Peyer's patch (tissue), 4 donors: ENCODE measurements at places on chromosomes 1 and 21. TPM values are rescaled to one million over a fixed set of nuclear protein-coding genes. Genes with fewer than 3 reads are reported as not detected.
A peak's percentile ranks its signal among the peaks of the same experiment; 100 is the strongest.

DNA sequence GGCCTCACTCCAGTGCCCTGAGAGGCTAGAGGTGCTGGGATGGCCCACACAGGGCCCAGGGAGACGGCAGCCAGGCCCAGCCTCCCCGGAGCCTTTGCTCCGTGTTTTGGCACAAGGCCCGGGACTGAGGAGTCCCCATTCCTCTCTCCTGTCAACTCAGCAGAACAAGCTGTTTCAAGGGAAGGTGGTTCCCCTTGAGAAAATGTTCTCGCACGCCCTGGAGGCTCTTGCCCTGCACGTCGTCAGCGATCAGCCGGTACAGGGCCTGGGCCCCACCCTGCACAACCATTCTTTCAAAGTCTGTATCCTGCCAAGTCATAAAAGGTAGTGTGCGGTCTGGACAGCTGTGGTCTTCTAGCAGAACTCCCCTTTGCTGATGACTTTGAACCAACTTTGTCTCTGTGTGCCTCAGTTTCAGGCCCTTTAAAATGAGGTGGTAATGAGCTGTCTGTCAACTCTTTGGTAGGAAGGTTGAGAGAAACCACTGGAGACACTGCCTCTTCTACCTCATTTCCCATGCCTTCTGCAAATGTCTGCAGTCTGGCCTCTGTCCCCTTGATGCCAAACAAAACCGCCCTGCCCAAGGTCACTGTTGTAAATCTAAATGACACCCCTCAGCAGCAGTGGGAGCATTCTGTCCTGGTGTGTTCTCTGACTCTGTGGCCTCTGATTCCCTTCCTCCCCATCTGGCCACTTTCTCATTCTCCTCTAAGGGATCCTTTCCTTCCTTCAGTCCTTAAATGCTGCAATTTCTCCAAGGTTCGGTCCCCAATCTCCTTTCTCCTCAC lies 138.6 kb upstream of the JUN start:
- peak overlapping the region; percentile 88 for H3K27ac ChIP-seq
- no peaks in the 10 kb centered on the region for H3K27me3 ChIP-seq
- H3K36me3 ChIP-seq = no peaks in the 10 kb centered on the region

DNA sequence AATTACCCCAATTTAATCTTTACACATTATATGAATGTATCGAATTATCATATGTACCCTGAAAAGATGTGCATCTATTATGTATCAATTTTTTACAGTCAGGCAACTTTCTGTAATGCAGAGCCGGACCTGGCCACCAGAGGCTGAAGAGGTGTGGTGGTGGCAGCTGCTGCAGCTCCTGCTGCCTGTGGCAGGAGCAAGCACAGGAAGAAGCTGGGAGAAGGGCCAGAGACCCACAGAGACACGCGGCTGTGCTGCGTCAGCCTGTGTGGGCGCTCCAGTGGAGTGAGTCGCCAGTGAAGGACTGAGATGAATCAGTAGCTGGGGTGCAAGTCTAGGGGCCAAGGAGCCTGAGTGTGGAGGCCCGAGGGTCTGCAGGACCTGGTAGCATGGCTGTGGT lies 74.3 kb upstream of the COG2 start:
- no peaks in the 10 kb centered on the region for H3K4me1 ChIP-seq
- no peak for DNase-seq
- no peak overlapping the region for H3K4me3 ChIP-seq
- H3K27me3 ChIP-seq = no peaks in the 10 kb centered on the region
- H3K36me3 ChIP-seq = no peaks in the 10 kb centered on the region

DNA sequence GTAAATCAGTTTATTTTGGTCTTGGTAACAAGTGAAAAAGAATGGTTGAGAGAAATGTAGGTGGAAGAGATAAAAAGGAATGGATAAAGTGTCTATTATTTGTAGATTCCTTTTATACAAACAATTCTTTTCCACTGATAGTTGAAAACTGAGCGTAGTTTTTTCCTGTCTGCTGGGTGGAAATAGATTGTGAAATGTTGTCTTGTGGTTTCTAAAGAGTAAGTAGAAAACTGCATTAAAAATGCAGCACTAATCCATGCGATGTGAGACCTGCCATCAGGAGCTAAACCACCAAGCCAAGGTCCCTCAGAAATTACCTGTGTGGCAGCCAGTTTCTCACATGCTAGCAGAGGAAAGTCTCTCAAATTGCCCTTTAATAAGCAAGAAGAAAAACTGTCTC lies 103.2 kb upstream of the SLC44A3 start:
- no peaks in the 10 kb centered on the region for H3K4me1 ChIP-seq
- H3K27ac ChIP-seq = no peak overlapping the region
- no peaks in the 10 kb centered on the region for H3K27me3 ChIP-seq
- H3K4me3 ChIP-seq = no peak overlapping the region
- no peak for DNase-seq
- no peaks in the 10 kb centered on the region for H3K36me3 ChIP-seq

OR10J1 gene
- not detected for total RNA-seq

SELP gene
- 8.3 TPM for total RNA-seq

TFF3 gene
- 756 TPM for total RNA-seq

ZFP69 gene
- 3.4 TPM for total RNA-seq
